ENCODE measurements at places on chromosomes 11 and 22. TPM values are rescaled to one million over a fixed set of nuclear protein-coding genes. Genes with fewer than 3 reads are reported as not detected.

The MYO18B gene
- total RNA-seq = not detected

The TIMM8B gene
- total RNA-seq = 49.9 TPM

The PRR33 gene
- total RNA-seq = not detected

The RIBC2 gene
- not detected for total RNA-seq

The ZBTB3 gene
- 9.9 TPM for total RNA-seq

The PHLDA2 gene
- total RNA-seq = 14.7 TPM

The UCP2 gene
- 4.3 TPM for total RNA-seq

The KRTAP5-1 gene
- total RNA-seq = not detected

Measured in tracheal epithelial cell (primary cell).